ENCODE measurements at places on chromosomes 12 and 14.

DNA sequence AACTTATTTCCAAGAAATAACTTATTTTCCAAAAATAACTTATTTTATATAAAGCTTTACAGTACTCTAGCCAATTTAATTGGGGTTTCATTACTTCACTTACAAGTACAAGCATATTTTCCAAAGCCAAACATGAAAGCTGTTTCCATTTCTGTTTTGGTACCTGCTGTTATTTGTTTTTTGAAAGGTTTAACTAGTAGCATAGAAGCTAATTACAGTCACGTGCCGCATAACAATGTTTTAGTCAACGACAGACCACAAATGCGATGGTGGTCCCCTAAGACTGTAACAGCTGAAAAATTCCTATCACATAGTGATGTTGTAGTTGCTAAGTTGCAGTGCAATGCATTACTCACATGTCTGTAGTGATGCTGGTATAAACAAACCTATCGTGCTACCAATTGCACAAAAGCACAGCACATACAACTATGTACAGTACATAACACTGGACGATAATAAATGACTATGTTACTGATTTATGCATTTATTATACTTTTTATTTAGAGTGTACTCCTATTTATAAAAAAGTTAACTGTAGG lies 21.7 kb downstream of the PTPN21 start:
- DNase-seq, result no peak

DNA sequence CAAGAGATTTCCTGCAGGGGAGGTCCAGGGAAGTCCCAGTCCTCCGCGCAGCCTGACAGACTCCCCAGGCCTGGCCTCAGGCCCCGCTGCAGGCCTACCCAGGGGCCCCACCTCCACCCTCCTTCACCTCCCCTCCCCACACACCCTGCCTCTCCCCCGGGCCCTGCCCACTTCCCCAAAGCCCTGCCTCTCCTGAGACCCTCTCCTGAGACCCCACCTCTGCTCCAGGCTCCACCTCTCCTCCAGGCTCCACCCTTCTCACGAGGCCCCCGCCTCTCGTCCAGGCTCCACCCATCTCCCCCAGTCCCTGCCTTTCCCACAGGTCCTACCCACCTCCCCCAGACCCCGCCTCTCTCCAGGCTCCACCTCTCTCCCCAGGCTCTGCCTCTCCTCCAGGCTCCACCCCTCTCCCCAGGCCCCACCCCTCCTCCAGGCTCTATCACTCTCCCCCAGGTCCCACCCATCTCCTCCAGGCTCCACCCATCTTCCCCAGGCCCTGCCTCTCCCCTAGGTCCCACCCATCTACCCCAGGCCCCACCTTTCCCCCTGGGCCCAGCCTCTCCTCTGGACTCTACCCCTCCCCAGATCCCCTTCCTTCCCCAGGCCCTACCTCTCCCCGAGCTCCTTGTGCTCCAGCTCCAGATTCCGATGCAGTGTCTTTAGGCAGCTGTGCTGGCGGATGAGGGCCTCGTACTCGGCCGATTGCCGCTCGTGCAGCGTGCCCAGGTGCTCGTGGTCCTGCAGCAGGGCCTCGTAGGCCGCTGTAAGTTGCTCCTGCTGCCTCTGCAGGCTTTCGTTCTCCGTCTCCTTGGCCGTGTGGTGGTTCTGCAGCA lies 58.8 kb upstream of the GPR68 start:
- DNase-seq, result no peak

DNA sequence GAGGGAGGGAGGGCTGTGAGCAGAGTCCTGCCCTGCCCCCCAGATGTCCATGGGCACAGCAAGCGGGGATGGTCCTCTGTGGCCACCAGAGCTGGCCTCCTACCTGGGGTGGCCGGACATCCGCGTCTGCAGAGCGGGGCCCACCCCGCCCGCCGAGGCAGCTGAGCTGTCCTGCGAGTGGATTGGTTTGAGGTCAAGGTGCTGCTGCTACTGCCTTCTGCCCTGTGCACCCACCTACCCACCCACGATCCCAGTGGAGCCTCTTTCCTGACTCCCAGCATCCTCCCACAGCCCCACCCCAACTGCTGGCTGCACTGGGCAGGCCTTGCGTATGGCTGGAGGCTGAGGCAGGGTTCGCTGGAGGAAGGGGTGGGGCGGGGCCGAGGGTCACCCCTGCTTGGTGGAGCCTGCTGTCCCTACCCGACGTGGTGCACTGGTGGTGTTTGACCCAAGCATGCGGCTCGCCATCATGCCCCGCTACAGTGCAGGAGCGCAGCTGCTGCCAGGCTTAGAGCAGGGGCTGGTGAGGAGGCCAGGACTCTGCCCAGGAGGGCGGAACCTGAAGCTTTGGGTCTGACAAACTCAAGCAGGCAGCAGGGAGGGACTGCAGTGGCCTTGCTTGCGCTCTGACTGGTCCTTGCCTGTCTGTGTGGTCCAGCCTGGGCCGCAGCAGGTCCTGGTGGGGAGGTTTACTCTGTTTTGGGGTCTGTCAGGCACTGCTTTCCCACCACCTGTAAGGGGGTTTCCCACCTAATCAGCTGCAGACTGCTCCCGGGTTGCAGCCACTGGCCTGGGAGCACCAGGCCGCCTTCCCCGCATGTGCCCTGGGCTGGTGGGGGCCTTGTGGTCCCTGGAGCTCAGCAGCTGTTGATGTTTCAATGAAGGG lies 23.7 kb downstream of the CEP170B start:
- no peak for DNase-seq

DNA sequence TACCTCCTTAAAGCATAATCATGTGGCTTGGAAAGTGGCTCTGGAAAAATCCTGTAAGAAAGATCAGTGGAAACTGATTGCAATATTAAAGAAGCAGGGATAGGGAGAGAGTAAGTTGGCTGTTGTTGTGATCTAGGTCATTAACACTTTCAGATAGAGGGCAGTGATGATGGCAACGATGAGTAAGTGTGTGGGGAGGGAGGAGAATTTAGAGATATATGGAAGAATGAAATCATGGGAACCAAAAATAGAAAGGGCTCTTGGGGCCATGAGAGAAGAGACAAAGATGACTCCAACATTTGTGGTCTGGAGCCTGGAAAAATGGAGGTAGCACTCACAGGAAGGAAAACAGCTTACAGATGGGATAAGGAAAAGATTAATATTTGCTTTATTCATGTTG lies 23.3 kb downstream of the SNRPF start:
- no peak for DNase-seq

- no peak for DNase-seq
Measured at GRCh38 chr14:75283162-75283832, 4.7 kb downstream of the FOS start.

DNA sequence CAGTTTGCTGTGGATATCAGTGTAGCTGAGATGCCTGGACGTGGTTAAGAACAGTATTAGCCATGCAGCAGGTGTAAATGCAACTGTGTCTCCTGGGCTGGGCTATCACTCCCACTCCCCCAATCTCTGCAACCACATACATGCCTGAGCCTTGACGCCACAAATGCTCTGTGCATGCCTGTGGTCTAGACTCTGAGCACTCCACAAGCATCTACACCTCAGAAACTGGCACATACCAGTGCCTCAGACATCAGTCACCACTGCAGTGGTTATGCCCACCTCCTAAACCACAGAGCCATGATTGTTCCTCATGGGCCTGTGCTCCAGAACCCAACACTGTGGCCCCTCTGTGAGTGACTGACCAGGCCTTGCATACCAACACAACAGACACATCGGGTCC lies 226.8 kb upstream of the ALG10 start:
- DNase-seq, result no peak

GRCh38 chr12:130526813-130527212 lies 189.1 kb downstream of the PIWIL1 start:
- no peak for DNase-seq

DNA sequence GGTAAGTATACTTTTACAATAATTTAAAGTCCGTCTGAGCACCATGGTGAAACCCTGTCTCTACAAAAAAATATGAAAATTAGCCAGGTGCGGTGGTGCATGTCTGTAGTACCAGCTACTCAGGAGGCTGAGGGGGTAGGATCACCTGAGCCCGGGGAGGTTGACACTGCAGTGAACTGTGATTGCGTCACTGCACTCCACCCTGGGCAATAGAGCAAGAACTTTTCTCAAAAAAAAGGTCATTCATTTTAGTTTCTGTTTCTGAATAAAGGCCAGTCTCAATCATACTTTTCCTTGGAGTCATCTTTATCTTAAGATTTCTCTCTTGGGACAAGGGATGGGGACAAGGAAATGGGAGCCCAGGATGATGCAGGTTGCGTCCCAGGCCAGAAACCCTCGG lies 12.9 kb downstream of the ANKRD13A start:
- no peak for DNase-seq

DNA sequence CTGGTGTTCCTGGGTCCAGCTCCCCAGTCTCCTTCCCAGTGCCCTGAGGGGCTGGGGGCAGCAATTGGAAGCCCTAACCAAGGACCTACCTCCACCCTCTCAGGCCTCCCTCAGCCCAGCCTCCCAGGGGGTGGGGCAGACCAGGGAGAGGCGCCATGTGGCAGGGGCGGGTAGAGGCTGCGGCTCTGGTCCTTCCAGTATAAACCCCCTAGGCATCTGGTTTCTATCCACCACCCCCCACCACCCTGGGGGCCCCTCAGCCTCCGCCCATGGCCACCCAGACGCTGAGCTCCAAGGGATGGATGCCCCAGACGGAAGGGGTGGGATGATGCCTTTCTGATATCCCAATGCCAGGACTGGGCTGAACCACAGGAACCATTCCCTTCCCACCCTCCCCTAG lies 2.8 kb upstream of the SP7 start:
- DNase-seq, result no peak
